ENCODE measurements at places on chromosomes 12 and 14.

DNA sequence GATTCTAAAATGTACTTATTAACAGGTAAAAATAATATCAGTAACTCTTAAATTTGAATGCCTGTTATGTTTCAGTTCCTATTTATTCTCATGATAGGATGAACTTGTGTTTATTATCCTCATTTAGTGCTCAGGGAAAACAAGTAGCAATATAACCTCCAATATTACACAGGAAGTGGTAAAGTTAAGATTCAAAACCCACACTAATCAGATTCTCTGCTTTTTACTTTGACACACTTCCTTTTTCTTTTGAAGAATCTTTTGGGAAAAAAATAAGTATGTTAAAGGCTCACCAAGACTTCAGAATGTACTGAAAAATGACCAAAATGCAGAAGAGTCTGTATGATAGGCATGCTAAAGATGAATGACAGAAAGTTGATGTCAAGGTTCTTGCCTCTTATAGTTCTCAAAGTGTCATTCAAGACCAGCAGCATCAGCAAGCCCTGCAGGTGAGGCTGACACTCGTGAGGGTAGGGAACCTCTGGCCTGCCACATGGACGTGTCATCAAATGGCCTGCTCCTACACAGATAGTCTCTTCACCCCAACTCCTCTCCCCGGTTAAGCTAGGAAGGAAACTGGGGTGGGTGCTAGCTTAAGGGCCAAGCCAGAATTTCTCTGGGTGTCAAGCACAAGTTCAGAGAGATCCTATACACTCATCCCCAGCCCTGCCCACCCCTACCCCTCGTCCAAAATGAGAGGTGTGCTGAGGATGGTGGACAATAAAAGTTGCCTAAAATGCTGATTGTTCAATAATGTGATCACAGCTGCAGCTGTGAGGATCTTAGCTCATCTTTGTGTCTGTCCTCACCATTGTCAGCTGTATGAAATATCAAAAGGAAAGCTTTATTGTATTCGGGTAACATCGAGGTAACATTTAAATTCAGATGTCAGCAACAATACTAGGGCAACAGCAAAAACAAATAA, 6.3 kb downstream of the TBPL2 start:
- no peak for DNase-seq

DNA sequence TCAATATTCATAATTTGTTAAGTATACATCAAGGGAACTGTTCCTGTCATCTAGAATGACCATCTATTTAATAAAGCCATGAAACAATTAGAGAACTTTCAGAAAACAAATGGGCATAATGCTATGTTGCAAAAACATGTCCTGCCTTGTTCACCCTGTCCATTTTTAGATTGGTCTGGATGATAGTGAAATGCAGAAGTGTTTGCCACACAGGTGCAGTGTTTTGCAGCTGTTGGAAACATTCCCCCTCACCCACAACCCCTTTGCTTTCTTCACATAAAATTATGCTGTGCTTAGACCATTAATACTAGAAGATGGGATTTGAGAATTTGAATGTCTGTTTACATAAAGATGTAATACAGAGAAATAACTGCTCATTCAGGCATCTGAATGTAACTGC, 36.5 kb downstream of the LEMD3 start:
- DNase-seq, result no peak

- no peak for DNase-seq
Measured at GRCh38 chr12:53101931-53102781, 1.1 kb upstream of the SOAT2 start.

- DNase-seq, result no peak
Measured at GRCh38 chr14:25381498-25381897, 331.6 kb upstream of the STXBP6 start.

DNA sequence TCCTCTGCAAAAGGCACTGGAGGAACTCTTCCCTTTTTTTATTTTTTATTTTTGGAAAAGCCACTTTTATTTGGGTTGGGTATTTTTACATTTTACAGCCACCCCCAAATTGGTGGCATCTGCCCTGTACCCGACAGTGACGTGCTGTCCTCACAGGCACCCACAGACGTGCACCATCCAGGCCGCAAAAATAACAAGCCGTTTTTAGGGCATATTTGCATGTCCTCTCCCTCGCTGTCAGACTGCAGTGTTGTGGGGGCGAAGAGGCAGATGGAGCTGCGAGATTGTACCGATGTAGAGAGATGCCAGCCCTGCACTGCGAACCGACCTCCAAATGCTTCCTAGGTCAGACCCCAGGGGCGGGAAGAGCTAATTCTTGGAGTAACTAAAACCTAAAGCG, 12.2 kb downstream of the JDP2 start:
- no peak for DNase-seq

DNA sequence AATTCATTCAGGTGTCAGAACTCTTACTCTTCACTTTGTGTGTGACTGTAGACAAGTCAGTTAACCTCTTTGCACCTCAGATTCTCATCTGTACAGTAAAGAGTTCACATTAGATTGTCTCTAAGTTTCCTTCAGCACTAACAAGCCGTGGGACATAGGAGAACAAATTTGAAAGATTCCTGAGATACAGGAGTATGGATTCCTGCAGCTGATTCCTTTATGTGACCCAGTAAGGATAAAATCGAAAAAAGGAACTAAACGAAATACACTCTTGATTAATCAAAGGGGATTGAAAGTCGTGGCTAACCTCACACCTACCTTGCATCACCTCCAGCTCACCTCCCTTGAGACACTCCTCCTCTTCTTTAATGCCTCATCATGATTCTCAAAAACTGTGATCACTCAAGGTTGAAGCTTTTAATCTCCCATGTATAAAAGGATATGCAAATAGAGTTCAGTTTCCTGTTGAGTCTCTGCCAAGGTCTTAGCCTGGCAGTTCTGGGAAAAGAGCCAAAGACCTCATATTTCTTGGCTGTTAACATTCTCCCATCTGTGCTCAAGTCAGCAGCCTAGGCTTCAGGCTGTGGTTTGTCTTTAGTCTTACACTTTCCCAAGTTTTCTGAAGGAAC, 156.6 kb downstream of the DAD1 start:
- no peak for DNase-seq

- no peak for DNase-seq
Measured at GRCh38 chr12:131372171-131372475, 338.8 kb upstream of the SFSWAP start.

DNA sequence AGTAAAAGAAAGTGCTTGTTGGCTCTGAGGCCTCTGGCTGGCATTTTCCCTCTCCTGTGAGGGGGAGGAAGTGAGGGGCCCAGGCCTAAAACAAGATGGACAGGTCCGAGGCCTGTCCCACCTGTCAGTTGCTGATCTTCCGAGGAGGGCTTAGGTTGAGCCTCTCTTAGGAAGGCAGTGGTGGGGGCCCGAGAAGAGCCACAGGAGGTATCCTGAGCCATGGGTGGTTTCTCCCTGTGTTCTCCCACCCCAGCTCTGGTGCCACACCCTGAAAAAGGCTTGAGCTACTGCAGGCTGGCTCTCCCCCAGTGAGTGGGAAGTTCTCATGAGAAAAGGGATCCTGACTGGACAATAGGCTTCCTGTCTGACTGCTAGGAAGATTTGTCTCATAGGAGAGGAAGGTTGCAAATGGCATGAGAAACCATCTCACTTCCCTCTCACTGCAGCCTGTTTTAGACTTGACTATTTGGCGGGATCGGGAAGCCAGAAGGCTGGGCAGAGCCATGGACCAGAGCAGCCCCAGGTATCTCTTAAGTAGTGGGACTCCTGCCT, 72.1 kb upstream of the SRSF5 start:
- DNase-seq, result no peak

DNA sequence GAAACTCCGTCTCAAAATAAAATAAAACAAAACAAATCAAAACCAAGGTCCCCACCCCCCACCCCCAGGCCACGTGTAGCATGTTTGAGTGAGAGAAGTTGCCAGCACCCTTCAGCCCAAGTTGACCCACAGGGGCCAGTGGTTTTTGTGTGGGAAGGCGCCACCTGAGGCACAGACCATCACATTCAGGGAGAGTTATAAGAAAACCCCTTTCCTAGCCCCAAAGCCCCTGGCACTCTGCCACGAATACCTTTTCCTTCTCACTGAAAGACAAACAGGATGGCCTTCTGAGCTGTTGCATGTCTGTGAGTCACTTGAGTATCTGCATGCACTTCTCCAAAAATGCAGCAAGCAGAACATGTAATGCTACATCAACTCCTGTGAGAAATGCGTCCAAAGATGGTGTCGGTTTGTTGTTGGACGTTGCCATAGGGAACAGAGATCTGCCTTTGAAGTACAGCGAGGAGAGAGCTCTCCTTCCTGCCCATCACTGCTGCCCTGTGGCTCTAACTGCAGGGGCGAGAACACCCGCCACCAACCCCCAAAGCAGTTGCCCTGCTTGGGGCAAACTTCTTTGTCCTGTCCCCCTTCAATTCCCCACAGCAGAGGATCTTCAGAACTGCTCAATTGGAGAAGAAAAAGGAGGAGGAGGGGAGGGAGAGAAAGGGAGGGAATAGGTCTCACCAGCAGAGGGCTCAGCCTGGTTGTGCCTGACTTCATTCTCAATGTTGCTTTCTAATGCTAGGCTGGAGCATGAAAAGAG, 2.7 kb upstream of the TRAF3 start:
- DNase-seq, result peak; percentile 46

DNA sequence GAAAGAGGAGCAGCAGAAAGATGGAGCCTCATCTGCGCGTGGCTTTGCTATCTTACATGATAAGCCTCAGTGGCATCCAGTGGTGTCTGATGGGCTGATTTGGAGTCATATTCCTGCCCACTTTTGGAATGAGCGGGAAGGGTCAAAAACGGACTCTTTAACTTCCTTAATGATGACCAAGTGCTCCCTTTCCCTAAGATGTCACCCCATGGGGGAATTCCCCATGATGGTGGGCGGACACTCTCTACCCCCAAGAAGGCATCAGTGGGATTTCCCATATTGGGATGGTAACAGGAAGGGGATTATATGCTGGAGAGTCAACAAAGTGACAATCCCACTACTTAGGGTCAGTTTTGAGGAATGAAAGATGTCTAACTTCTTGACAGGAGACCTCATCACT, 110.9 kb downstream of the GPATCH2L start:
- no peak for DNase-seq

GRCh38 chr14:68741839-68742470, 50.9 kb downstream of the ZFP36L1 start:
- DNase-seq, result no peak

- DNase-seq, result no peak
Measured at GRCh38 chr14:101858791-101859537, 97.5 kb downstream of the PPP2R5C start.

DNA sequence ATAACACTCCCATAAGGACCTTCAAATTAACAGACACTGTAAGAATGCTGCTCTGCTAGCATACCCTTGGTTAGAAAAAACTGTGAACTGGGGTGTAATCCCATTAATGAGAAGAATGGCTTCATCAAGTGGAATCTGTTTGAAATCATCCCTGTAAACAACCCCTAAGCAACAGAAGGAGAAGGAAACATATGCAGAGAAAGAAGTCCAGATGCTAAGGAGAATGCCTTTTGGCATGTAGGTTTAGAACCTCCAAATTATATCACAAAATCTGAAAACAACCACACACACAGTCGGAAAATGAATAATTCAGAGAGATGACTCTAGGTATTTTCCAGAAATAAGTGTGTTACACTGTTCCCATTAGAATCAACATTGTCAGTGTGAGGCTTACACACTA, 140.2 kb downstream of the NUAK1 start:
- DNase-seq, result no peak

- no peak for DNase-seq
Measured at GRCh38 chr14:60353420-60353819, 104.4 kb downstream of the PPM1A start.
